Brain microvascular endothelial cell (primary cell): ENCODE measurements at places on chromosomes 2 and 18.

DNA sequence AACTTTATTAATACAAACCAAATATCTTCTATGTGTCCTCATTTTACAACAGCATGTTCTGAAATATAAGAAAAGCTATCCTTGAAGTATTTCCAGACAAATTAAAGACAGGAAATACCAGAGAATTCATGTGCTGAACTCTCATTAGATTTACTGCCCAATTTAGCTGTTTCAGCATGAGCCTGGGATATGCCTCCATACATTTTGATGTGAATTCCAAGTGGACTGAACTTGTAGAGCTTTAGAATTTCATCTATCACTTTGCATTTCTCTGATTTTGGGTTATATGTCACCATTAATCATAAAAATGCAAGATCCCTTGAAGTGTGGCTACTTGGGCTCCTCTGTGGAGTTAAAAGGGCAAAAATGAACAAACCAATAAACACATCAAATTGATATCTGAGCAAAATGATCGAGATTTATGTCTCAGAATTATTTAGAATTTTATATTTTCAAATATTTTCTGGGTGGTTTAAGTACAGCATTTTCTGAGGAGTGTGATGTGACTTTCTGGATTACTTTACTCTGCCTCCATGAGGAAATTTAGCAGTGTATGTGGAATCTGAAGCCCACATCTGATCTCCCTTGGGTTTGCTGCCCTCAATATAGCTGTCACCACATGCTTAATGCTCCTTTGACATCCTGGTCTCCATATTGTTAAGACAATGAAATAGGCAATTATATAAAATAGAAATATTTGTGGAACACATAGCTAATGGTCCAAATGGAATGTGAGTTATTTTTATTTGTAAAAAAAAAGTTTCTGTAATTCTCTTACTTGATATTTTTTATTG, 206.6 kb upstream of the RBMS1 start:
- DNase-seq = no peak

DNA sequence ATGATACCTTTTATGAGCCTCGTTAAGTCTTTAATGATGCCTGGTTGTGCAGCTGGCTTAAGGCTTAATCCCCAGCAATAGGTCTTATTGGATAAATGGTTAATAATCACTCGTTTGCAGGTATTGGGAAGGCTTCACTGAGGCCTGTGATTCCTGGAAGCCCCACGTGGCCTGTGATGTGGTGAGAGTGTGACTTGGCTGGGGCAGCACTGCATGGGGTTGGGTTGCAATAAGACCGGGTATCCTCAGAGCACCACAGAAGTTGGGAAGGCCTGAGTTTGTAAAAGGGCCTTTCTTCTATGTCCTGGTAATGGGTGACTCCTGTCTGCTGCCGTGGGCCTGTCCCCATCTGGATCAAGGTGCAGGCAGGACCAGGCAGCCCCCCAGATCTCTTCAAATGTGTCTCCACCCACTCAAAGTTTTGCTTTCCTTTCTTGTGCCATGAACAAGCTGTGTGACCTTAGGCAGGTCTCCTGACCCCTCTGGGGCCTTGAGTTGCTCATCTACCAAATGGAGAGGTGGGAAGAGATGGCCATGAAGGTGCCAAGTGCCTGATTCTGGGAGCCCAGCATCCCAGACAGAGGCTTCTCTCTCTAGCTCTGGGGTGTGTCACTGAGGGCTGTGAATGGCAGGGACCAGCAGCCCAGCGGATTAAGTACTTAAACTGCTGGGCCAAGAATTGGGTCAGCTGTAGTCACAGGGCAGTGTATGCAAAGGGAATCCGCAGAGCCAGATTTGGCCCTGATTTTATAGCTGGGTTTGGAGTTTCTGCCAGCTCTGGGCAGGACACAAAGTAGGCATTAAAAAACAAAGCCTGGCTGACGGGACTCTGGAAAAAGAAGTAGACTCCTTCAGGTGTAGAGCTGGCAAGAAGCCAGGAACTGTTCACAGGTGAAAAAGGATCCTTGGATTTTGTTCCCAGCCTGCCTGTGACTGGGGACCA, 24.4 kb downstream of the LBH start:
- DNase-seq = no peak

DNA sequence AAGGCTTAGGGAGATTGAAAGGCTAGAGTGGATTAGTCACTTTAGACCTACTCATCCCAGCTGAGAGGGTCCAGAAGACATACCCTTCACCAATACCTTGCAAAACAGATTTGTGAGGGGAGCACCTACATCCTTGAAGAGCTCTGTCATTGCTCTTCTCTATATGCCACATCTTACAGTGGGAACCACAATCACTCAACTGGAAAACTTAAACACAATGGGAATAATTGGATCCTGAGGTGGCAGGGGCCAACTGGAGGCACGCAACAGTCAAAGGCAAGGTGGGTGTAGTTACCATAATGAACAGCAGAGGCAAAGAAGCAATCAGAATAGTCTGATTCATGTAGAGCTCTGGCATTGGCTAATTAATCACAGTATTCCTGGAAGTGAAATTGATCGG, 35.4 kb downstream of the PDE1A start:
- DNase-seq = no peak

DNA sequence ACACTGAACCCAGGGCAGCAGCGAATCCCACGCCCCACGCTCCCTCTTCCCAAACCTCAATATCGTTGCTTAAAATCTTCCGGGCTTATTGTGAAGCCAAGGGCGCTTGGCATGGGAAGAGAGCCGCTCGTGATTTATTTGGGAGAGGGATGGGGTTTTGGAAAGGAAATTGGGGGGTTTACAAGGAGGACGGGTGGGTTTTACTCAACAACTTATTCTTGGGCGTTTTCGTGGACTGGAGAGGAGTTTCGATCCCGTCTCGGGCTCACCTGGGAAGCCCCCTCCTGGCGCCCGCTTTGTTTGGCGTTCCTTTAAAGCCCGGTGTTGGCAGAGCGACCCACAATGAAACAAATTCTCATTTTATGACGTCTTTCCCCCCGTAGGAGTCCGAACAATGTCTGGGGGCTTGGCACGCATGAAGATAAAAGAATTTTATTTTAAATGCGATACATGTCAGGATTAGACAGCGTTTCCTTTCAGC, 135.3 kb downstream of the INSIG2 start:
- DNase-seq = no peak

GRCh38 chr2:108906403-108907077, 82.5 kb downstream of the EDAR start:
- no peak for DNase-seq

- DNase-seq = peak; percentile 77
Observed at GRCh38 chr2:64330281-64331113, 123.5 kb upstream of the LGALSL start.

DNA sequence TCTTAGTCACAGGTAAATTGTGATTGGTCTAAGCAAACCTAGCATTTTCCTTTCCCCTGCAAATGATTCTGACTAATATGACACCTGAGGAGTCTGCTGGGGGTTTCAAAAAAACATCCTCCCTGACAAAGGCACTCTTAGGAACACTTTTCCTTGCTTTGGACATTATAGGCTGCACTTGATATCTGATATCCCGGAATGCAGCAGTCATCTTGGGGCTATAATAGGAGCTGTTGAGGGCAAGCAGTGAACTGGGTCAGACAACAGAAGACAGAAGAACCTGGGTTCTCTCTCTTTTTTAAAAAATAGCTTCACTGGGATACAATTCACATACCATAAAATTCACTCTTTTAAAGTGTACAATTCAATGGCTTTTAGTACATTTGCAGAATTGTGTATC, 229.3 kb downstream of the RAB3GAP1 start:
- DNase-seq = no peak

DNA sequence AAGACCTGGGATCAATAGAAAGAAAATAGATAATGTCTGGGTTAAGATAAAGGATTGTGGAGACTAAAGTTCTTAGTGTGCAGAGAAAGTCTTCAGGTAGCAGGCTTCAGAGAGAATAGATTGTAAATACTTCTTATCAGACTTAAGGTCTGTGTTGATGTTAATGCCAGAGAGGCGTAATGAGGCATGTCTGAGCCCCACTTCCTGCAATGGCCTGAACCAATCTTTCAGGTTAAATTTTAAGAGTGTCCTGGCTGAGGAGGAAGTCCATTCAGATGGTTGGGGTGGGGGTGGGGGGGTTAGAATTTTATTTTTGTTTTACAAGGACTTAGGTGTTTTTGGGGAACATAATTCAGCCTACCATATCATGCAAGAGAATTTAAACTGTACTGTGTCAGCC, 129.5 kb downstream of the EVA1A start:
- no peak for DNase-seq

GRCh38 chr2:10316336-10316735, 13.6 kb downstream of the HPCAL1 start:
- DNase-seq = no peak
